Astrocyte (in vitro differentiated cells and primary cell): ENCODE measurements at places on chromosomes 1 and 21.

DNA sequence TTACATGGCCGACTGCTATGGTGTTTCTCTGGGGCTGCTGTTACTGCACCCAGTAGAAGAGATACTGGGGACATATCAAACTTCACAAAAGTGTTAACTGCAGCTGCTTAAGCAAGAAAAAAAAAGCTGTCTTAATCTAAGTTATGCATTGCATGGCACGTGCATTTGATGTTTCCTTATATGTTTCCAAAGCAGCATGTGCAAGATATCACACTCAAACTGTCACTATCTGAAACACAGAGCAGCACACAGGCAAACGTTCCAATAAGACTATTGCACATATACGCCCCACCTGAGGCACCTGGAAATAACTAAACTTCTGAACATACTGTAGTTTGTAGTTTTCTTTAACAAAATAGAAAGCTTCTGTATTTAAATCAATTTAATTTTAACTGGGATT lies 671.4 kb upstream of the ADGRL2 start:
- DNase-seq: no peak

DNA sequence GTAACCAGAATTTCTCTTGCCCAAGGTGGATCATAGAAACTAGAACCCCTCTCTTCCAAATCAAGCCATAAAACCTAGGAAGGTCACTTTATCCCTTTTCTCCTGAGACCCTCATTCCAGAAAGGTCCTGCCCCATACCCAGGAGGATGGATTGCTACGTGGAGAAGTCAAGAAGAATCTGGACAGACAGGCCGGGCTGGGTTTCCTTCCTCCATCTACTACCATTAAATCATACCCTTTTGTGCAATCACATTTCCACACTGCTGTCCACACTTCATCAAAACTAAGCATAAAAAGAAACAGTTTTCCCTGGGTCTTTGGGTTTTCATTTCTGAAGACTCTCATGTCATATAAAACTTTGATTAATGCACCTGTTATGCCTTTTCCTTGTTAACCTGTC lies 65.4 kb downstream of the C21orf91 start:
- no peak for DNase-seq

DNA sequence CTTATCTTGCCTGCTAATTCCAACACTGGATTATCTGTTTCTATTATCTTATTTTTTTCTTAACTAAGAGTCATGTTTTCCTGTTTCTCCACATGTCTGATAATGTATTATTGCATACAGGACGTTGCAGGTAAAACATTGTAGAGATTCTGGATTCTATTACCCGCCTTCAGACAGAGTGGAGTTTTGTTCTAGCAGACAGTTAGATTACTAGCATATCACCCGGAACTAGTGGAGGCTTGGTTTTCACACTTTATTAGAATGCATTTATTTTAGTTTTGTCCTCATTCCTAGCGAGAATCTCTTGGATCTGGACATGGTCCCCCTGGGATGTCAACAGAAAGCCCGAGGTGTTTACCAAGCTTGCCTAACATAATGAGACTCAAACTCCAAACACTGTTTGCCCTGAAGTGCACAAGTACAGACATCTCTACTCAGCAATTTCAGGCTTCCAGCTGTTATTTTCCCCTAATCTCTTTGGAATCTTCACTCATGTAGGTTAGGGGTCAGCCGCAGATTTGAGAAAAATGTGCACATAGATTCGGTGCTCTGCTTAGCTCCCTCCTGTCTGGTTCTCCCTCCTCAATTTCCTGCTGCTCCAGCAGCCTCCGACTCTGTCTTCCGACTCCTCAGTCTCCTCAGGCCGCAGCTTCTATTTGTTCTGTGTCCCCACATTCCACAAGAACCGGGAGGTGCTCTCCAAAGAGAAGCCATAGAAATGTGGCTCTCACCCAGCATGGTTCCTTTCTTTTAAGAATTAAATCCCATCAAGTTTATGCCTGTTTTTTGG lies 36.8 kb upstream of the PTPRF start:
- no peak for DNase-seq

DNA sequence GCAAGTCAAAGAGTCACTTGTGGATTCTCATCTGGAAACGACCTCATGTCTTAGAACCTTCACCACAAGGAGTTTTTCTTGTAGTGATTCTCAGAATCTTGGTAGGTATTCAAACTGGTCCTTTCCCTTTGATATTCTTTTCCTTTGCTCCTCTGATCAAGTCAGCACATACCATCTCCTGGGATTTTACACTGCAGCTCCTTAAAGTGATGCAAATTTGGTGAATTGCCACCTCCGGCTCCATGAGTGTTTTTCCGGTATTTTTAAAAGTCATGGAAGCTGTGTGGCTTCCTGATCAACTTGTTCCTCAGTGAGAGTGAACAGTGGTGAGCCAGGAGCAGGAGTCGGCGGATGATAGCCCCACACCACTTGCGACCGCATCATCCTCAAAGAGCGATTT lies 182.1 kb upstream of the DAB1 start:
- DNase-seq: no peak

- no peak for DNase-seq
Observed at GRCh38 chr1:33317946-33318345, 3.0 kb downstream of the A3GALT2 start.

- DNase-seq: peak; percentile 93
Observed at GRCh38 chr1:8394456-8395321, 76.8 kb downstream of the SLC45A1 start.

- DNase-seq: no peak
Observed at GRCh38 chr1:32199043-32199716, 1.2 kb upstream of the CCDC28B start.

DNA sequence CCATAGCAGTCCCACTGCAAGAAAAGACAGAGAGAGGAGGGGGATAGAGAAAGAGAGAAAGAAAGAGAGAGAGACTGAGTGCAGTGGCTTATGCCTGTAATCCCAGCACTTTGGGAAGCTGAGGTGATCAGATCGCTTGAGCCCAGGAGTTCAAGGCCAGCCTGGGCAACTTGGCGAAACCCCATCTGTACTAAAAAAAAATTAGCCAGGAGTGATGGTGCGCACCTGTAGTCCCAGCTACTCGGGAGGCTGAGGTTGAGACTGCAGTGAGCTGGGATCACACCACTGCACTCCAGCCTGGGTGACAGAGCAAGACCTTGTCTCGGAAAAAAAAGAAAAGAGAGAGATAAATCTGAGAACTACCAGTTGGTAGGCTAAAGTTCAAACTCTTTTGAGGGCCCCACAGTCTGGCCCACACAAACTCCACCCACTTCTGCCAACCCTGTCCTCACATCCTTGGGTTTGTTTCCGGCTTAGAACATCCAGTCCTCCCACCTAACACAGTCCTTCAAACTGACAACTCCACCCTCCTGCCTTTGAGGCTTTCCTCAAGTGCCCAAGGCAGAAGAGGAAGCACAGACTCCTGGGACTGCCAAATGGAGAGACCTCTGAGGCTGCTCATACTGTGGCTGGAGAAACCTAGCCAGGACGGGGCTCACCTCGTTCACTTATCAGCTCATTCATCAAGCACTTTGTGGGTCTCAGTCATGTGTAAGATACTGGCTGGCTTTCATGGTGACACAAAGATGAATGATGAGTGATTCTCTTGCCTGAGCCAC lies 20.1 kb downstream of the TFAP2E start:
- DNase-seq: peak; percentile 25

DNA sequence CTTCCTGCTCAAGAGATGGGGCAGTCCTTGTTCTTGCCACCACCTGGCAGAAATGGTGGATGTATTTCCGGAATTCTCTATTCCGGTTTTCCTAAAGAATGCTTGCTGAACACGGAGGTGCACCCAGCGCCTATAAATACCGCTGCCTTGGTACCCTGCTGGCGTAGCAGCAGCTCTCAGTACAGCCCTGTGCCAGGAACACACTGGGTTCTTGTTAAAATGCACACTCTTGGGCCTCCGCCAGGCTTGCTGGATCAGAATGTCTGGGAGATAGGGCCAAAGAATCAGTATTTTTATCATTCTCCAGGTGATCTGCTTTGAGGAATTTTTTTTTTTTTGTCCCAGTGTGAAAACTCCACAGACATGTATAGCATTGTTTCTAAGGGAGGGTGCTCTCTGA lies 54.2 kb downstream of the IGSF5 start:
- no peak for DNase-seq

DNA sequence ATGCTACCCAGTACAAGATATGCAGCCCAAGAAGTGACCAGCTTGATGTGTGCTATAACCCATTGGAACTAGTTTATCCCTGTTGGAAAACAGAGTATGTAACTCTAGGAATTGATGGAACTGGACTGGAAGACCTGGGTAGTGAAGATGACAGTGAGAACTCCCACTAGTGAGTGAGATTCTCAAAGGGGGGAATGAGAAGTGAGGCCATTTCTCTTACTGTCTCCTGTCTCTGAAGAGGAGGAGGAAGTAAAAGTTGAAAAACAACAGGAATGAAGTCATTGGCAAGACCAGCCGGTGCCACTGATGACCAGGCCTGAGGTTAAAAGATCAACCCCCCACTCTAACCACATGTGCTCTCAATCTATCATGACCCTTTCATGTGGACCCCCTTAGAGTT lies 20.9 kb downstream of the PLA2G2F start:
- DNase-seq: peak; percentile 12

DNA sequence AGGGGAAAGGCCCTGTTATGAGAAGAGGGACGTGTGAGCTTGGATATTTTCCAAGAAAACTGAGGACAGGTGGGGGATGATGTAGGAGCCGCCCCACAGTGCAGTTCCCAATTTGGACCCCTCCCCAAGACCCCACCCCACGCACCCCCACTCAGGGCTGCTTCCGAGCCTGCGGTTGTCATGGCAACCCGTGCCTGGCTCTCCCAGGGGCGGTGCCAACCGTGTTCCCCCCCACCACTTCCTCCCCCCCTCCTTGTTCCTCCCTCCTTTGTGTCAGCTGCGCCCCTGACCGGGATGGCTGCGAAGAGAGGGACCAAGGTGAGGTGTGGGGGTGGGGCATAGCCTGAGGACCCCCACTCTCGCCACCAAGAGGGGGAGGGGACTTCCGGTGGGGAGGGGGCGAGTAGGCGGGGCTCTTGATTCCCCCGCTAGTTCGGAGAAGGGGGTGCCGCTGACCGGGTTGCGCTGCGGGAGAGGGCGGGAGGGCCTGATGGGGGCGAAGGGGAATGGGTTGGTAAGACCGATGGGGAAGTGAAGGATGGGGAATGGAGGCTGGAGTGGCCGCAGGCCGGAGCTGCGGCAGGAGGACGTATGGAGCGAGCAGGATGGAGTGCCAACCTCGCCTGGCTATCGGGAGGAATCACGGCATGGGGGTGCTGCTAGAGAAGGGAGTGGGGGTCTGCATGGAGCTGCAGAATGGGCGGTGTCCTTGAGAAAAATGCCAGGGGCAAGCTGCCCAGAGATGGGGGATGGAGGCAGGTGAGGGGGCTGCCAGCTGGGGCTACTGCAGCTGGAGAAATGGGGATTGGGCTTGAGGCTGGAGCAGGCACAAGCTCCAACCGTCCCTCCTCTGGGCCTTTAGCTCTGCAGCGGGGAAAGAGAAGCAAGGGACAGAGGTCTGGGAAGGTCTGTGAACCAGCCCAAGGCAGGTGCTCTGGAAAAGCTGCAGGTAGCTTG lies 953 bp downstream of the TRIM46 start:
- DNase-seq: no peak

GRCh38 chr1:206802401-206802800 lies 30.1 kb upstream of the IL10 start:
- DNase-seq: no peak

- DNase-seq: no peak
Observed at GRCh38 chr1:180185281-180185680, 30.6 kb downstream of the QSOX1 start.

DNA sequence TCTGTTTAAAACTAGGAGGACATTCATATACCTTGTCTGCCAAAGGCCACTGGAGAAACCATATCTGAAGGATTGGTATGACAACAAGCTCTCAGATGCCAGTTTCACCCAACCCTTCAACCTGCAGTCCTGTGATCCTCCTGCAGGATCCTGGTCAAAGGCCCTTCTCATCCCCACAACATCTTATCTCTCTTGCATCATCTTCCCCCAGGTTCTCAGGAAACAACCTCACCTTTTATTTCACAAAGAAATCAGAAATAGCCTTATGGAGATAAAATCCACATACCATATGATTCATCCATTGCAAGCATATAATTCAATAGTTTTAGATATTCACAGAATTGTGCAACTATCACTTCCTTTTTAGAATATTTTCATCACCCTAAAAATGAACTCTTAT lies 104.0 kb upstream of the DSCAM start:
- DNase-seq: no peak

GRCh38 chr1:57066980-57067610 lies 101.3 kb upstream of the C8B start:
- no peak for DNase-seq

GRCh38 chr1:234246638-234247116 lies 126.6 kb upstream of the COA6 start:
- no peak for DNase-seq

- peak; percentile 42 for DNase-seq
Observed at GRCh38 chr1:54955359-54955758, 25.1 kb upstream of the TMEM61 start.

DNA sequence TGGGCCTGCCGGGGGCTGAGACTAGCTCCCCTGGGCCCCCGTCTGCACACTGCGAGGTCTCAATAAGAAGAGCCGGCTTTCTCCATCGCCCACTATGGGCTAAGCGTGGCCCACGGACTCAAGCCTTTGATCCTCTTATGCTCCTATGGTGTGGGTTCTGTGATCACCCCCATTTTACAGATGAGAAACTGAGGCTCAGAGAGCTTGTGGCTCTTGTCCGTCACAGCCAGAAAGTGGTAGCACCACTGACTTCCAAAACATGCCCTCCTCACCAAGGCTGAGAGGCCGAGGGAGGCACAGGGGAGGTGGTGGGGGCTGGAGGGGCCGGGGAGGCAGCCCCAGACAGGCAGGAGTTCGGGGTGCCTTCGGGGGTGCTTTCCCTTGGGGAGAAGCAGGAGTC lies 39.0 kb upstream of the CASZ1 start:
- no peak for DNase-seq

DNA sequence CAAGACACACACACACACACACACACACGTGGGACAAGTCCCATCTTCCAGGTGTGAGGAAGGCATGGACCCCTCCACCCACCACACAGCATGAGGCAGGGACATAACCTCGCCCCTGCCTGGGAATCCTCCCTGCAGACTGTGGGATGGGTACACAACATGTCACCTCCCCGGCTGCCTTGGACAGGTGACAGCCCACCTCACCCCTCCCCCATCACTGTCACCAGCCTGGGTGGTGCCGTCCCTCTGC lies 40.7 kb downstream of the AHDC1 start:
- no peak for DNase-seq

DNA sequence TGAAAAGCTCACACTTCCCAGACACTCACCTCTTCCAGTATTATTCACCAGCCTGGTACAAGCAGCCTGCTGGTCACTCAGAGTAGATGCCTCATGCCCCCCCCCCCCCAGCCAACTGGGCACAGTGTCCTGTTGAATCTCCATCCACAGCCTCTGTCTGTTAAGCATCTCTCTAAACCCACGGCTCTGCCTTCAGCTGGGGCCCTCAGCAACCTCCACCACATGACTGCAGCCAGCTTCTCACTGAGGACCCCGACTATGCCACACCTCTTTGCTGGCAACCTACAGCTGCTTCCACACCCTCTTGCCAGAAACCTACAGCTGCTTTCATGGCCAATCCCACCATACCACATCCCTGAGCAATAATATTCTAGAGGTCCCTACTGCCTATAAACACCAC lies 113.1 kb downstream of the RHOU start:
- no peak for DNase-seq
